ENCODE measurements at places on chromosomes 5 and 9. TPM values are rescaled to one million over a fixed set of nuclear protein-coding genes. Genes with fewer than 3 reads are reported as not detected.

The ESM1 gene
- total RNA-seq, result 2.9 TPM

The CRAT gene
- 64.8 TPM for total RNA-seq

The FNIP1 gene
- 116 TPM for total RNA-seq

The PTGES gene
- 70.9 TPM for total RNA-seq

The BNIP1 gene
- 14.4 TPM for total RNA-seq

The TMEM267 gene
- total RNA-seq, result 17.4 TPM

The IL31RA gene
- total RNA-seq, result not detected

The ROPN1L gene
- 0.59 TPM for total RNA-seq

The MYMK gene
- not detected for total RNA-seq

The NME5 gene
- 5.9 TPM for total RNA-seq

The ANKRD20A1 gene
- not detected for total RNA-seq

The PCDHGB6 gene
- 8.0 TPM for total RNA-seq

The CDH12 gene
- not detected for total RNA-seq

The LHX3 gene
- total RNA-seq, result under 0.01 TPM
